Activated T-cell treated with anti-CD3 and anti-CD28 coated beads, Interleukin-2, amount 50 U/mL, for 48 hours (primary cell): ENCODE measurements at places on chromosomes 3 and 15.

DNA sequence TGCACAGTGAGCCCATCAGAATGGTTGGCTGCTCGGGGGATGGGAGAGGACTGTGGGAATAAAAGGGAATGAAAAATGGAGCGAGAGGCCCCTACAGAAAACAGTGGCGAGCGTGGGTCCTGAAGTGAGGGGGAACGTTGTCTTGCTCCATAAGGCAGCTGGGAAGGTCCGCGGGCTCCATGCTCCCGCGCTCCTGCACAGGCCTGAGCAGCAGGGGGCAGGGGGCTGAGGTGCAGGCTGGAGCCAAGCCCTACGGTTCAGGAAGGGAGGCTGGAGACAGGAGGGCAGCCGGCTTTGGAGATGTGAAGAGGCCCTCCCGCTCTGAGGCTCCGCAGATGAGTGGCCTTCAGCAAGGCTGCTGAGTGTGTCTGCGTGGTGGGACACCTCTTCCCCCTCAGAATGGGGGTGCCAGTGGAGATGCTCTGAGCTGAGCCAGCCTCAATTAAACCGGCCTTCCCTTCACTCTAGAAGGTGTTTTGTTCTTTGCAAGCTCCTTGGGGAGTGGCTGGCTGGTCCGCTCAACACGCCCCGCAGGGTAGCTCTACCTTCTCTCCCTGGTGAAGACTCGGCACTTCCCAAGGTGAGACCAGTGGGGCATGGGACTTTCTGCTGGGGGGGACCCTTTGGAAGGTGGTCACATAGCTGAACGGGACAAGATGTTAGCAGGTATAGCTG is 208.0 kb downstream of the XXYLT1 start:
- no peak for DNase-seq

- no peak for DNase-seq
These were observed 103.7 kb downstream of the MEX3B start for GRCh38 chr15:81942157-81942556.

DNA sequence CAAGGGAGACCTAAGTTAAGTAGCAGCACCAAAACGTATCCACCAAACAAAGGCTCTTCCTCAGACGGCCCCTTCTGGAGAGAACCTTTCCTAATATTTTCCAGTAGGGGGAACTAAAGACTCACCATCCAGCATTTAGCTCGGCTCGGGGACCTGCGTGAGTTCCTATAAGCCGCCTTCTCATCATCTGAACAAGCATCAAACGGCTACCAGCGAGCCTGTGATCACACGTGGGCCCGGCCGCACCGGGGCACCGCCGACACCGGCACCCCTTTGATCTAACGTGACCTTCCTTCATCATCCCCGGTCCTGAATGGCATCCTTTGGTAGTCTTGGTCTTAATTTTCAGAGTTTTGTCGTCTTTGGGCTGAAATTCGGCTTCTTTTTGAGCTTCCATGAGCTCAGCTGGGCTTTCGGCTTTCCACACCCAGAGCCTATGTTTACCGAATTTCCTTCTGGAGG is 1.4 kb upstream of the ROBO2 start:
- peak; percentile 22 for DNase-seq

DNA sequence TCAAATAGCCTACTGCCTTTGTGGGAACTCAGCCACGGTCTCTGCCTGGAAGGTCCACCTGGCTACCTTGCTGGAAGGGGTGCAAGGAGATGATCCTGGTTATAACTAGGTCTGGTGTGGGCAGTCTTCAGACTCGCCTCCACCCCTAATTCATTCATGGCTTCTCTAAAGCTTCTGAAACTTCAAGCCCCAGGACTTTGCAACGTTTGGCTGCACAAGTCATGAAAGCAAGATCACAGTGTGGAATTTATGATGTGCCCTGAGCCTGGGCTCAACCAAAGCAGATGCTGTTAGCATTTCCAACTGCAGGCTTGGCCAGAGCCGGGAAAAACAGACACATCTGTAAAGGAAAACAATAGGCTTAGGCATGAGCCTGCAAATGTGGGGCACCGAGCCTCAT is 200.4 kb upstream of the WNT5A start:
- DNase-seq, result no peak

GRCh38 chr3:52428151-52429005 is 16.5 kb downstream of the SEMA3G start:
- no peak for DNase-seq

DNA sequence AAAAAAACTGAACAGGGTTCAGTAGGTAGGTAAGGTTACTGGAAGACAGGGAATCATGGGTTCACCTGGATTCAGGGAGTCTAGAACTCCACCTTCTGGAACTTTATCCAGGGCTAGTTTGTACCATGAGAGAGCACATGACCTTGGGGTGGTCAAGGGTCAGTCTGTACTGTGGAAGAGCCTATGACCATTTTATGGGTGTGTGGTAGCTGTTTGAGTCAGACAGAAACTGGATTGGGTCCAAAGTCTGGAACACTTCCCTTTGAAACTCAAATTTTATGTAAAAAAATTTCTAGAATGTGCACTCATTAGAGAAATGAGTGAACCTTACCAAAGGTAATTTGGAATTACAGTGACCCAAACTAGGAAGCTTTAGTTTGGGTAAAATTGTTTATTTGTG is 486.0 kb upstream of the AGTR1 start:
- no peak for DNase-seq

DNA sequence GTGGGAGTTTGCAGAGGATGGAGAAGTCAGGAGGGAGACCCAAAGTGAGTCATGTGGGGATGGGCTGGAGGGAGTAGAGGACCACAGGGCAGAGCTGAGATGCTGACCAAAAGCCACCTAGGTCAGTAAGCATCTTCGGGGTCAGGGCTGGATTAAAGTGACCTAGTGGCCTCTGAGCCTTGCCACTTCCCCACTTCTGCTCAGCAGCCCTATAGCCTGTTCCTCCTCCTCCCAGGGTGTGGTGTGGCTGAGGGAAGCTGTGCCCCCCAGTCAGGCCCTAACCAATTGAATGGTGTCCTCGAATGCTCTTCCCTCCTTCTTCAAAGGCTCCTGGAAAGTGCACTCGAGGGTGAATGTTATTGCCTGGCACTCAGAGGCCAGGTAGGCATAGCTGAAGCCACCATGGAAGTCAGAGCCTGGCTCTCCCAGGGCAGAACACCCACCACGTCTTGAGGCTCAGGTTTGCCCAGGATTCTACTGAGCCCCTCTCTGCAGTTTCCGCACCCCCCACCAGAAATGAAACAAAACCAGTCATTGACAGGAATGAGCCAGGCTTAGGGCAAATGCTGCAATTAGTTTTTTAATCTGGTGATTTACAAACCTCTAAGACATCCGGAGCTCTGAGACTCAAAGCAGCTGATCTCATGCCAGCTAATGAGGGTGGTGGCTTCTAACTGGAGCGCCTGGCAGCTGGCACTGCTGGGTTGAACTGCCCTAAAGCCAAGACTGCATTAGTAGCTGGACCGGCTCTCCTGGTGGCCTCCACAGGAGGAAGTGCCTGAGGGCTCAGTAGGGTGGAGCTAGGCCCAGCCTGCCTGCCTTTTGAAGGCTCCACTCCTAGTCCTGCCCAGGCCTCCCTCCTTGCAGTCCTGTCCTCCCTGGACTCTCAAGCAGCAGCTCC is 26.0 kb upstream of the VIPR1 start:
- no peak for DNase-seq

DNA sequence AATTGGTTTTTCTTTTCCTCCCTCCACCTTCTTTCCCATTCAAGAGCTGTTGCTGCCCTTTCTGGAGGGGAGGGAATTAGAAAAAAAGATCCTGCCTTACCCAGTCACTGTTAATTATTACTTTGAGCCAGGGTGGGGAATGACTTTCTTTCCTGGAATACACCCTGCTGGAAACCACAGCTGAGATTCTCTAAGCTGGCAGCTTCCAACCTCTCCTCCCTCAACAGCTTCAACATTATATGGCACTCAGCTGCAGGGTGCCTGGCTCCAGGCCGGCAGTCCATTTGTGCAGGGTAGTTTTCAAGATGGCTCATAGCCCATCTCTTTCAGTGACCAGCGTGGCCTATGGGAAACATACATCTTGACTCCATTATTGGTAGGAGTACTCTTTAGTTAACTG is 105.8 kb downstream of the UBE3A start:
- DNase-seq, result no peak

GRCh38 chr3:196192524-196193051 is 18.6 kb downstream of the ZDHHC19 start:
- no peak for DNase-seq

GRCh38 chr3:167861649-167862048 is 126.1 kb downstream of the SERPINI1 start:
- no peak for DNase-seq

DNA sequence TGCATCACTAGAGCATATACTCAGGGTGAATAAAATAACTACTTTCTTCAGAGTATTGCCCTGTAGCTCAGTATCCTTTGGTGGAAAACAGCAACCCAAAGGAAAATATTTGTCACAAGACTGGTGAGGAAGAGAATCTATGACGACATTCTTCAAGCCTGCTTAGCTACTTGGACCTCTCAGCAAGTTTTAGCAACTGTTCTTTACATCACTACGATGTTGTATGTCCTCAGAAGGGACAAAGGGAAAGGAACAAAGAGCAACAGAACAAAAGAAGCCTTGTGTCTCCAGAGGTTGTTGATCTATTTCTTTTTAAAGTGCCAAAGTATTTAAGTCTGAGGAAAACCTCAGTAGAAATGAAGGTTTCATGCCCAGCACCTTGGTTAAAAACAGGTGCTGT is 746.7 kb downstream of the NAALADL2 start:
- DNase-seq, result no peak

DNA sequence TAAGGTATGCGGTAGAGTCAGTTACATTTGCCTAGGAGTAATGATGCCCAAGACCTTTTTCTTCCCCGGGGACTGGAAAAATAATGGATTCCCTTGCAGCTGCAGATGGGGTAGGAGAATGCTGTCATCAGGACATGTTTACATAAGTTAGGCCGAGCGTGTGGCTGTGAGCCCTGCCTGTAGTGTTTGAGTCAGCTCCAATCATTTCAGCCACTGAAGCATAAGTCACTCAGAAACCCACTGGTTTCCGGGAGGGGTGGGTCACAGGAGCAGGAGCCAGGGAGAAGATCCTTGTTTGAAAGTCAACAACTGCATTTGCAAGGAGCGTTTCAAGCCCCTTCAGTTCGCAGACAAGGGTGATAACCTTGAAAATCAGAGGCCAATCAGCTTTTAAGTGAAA is 562.3 kb downstream of the MCTP2 start:
- DNase-seq, result no peak

DNA sequence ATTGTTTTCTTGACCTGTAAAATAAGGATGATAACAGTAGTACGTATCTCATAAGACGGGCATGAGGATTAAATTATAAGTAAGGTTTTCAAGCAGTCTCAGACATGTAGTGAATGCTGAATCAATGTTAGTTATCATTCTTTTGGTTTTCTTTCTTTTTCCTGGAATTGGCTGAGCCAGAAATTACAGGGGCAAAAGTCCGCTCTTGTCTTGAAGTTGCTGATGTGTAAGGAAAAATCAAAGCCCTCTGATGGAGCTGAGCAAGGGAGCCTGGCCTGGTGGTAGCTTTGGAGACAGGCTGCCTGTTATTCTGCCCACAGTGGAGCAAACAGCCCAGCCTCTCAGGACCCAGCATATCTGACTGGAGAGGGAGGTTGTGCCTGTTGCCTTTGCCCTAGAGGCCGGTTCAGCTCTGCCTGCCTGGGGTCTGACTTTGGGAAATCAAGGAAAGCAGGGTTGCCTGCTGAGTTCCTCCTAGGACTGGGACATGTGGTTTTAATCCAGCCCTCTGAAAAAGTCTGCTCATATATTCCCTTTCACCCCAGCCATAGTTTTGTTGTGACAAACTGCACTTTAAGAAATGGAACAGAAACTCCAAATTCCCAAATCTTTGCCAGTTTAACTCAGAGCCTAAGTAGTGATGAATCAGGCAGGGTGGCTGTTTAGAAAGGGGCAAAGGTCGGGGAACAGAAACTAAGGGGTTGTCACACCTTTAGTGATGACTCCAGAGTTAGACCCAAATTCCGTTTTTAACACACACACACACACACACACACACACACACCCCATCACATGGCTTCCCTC is 40.1 kb downstream of the GASK1A start:
- no peak for DNase-seq

- DNase-seq, result no peak
These were observed 19.9 kb upstream of the AQP9 start for GRCh38 chr15:58118272-58118671.

DNA sequence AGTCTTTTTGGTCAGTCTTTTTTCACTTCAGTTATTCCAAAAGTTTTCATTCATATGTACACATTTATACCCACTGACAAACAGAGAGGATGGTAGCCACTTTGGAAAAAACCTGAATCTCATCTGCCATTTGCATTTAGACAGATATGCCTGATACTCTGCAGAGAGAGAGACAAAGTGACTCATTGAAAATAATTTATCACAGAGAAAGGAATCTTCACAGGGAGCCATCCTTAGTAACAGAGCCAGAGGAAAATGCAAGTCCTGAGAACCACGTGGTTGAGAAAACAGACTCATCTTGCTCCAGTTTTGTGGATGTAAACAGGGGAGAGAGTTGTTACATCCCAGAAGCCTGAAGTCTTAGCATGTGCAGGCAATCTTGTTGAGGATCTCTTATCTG is 28.2 kb upstream of the PLAAT1 start:
- no peak for DNase-seq

DNA sequence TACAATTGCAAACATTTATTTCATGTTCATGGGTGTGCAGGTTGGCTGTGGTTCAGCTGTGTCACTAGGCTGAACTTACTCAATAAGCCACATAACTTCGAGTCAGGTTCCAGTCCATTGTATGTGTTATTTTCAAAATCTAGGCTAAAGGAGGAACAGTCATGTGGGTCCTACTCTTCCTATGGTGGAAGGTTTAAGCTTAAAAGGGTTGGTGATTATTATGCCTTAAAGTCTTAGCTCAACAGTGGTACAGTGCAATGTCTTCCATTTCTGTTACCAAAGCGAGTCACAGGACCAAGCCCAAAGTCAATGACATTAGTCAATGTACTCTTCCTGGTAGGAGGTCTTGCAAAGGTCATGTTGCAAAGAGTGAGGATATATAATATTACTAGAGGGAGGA is 78.2 kb downstream of the ATG7 start:
- DNase-seq, result no peak

DNA sequence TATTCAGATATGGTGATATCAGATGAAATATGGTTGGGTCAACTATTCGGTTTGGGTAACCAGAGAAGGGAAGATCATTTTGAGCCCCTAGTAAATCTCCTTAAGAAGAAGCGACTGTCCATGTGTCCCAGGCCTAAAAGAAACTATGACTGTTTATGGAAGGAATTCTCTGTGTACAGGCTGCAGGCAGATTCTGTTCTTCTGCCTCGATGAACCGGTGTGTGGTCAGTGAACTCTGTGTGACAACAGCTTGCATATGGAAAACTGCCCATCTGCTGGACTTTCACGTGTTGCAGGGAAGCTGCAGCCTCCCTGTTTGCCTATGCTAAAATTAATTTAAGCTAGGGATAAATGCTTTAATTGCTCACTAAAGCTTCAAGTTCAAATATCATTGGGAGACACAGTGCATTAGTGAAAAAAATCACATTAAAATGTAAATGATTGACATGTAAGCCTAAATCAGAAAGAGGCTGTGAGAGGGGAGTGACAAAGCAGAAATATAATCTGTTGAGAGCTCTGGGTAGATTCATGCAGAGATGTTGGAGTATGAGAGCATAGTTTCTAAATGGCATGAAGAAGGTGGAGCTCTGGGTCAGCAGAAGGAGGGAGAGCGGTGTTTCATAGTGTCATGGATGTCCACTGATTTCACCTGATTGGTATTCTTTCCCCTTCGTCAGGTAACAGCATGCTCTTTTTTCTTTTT is 65.4 kb upstream of the PFN2 start:
- DNase-seq, result no peak
